ENCODE measurements at places on chromosomes 6 and 20.
A peak's percentile ranks its signal among the peaks of the same experiment; 100 is the strongest.

- no peak for DNase-seq
Measured at GRCh38 chr6:2166717-2167116, 78.7 kb downstream of the GMDS start.

DNA sequence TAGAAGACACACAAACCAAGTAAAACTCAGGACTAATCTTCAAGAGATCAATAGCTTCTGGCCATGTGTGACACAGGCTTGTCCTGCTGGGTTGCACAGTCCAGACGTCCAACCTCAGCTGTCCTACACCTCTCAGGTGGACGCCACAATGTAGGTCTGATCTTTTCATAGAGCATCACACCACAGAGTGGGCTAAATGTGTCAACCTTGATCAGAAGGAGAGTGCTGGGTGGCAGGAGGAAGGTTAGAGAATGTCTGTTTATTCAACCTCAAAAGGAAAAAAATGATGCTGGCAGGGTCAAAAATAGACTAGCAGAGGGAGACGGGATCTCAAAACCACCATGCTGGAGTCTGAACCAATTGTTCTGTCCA, 41.7 kb downstream of the GFOD1 start:
- DNase-seq: no peak

DNA sequence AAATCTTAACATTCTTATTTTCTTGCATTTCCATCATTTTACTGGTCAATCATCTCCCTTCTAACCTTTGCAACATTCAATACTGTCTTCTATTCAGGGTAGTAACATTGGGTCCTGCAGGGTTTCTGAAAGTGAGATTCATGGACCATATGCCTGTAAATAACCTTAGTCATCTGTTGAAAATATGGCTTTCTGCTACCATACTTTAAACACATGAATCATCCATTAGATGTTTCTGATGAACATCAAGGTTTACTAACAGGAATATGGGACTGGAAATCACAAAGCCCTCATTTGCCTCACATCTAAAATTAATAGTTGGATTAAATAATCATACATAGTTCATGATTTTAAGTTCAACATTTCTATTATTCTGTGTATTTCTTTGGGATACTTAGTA, 475.9 kb upstream of the MARCKS start:
- no peak for DNase-seq

DNA sequence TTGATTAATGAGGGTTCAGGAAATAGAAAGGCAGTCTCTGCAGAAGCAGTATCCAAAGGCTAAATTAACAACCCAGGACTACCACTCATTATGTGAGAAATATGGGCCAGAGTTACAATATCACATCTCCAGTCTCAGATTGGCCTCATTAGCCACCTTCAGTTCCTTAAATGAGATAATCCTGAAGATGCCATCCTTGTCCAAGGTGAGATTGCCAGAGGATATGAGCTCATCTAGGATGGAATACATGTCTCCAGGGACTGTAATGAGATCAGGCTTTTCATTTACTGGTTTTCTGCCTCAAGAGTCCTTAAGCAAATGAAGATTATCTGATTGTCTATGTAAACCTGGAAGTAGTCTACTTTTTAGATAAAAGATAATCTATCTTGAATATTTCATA, 196.3 kb downstream of the FUT9 start:
- no peak for DNase-seq

DNA sequence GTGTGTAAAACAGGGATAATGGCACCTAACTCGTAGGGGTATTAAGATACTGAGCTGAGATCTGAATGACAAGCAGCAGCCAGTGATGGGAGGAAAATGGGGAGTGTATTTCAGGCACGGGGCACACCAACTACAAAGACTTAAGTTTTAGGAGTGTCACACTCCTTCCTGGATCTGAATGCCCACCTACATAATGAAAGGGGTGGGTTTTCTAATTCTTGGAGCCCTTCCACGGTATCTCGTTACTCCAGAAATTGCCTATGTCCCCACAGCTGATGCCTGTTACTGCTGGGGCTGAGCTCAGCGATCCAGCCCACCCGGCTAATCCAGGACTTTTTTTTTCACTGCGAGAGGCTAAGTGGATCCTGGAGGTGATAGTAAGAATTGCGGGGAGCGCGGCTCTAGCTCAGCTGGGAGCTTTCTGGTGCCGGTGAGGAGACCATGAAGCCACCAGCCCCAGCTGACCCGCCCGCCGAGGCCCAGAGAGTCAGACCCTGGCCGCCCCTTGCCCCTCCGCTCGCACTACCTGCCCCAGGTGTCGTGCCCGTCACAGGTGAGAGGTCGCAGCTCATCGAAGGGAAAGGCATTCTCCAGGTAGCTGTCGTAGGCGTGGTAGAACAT, 727 bp downstream of the EDEM2 start:
- no peak for DNase-seq

GRCh38 chr20:20663841-20664240, 48.6 kb downstream of the RALGAPA2 start:
- no peak for DNase-seq

DNA sequence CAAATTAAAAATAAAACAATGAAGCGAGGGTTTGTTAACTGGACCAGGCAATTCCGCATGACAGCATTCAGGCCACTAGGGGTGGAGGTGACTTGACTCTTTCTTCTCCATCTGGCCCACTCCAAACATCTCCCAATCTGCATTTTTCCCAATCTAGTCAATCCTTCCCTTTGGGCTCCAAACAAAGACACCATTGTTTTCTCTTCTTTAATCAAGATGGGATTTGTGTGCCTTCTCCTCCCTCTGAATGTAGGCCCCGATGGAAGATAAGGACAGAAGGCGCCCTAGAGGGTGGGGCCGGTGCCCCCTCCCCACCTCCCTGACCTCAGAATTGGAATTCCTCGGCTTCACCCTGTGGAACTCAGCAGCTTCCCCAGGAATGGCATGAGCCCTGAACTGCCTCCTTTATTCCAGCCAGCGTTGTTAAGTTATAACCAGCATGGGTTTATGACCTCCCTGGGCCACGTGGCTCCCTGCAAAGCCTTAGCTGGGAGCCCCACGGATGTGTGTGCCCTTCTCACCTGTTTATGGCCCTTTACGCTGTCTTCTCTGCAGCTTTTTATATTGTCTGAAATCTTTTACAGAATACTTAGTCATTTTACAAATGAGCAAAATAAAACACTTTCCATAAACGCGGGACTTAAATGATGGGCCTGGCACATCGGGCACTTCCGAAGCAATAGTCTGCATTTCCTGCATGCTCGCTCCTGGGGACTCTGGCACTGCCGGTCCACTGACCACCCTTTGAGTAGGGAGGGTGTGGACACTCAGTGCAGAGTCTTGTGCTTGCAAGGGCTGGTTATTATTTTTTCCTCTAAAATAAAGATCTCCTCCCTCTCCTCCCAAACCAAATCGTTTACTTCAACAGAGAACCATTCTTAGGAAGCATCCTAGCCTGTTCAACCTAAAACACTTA, 24.5 kb downstream of the OVOL2 start:
- DNase-seq: no peak

DNA sequence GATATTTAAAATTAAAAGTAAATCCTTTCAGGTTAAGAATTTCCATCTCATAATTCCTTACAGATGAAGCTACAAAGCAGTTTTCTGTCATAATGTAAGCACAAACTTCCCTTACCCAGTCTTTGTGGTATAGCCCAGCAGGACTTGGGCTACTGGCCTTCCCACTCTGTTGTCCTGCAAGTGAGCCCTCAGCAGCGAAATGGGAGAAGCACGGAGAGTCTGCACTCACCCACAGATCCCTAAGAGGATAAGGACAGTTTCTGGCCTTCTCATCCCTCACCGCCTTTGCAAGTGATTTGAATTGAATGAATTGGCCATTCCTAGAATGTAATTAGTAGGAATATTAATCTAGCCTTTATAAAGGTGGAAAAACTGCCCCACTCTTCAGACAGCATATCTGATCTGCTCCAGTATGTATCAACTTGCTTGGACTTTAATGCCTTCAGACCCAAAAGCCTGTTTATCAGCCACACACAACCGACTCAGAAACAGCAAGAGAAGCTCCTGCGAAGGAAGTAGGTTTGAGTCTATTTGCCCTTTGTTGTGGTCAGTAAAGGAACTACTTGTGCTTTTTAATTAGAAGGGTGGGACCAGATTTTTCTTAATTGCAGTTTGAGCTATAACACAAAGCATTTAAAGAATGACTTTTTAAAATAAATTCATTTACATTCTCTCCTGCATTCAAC, 29.9 kb upstream of the PRDM1 start:
- DNase-seq: no peak

DNA sequence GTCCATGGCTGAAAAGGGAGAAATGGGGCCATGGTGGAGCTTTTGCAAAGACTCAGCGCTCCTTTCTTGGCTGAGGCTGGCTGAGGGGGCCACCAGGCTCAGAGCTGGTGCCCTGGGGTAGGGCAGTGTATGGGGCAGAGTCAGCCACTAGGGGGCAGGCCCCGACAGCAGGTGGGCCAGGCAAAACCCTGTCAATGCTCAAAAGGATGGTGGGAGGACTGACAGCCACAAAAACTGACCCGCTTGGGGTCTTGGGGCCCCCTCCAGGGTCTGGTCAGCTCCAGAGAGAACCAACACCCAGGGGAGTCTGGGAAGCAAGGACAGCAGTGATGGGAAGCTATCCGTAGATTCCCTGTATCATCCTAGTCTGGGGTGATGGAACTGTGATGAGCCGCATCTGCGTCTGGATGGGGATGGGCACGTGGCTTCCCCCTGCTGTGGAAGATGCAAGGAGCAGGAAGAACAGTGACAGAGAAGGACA, 306.9 kb downstream of the DHX35 start:
- no peak for DNase-seq

- no peak for DNase-seq
Measured at GRCh38 chr6:5398530-5398929, 137.2 kb downstream of the FARS2 start.

DNA sequence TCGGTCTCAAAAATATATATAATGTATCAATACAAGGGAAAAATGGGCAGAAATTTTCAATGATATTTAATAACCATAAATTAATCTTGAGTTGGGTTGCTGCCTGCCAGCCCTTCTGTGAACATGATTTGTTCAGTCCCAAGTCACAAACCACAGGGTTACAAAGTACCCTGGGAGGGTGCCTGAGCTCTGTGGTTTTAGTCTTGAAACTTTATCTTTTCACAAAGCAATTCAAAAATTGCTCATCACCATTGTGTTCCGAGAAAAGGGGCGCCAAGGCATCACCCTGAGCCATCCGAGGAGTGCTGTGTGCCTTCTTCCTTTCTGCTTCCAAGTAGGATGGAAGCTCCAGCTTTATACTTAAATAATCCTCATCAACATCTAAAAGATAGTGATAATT, 141.6 kb upstream of the AKAP12 start:
- DNase-seq: no peak

GRCh38 chr6:119521251-119521650, 171.7 kb upstream of the MAN1A1 start:
- DNase-seq: no peak

- no peak for DNase-seq
Measured at GRCh38 chr20:1500496-1500895, 9.3 kb upstream of the SIRPB2 start.

DNA sequence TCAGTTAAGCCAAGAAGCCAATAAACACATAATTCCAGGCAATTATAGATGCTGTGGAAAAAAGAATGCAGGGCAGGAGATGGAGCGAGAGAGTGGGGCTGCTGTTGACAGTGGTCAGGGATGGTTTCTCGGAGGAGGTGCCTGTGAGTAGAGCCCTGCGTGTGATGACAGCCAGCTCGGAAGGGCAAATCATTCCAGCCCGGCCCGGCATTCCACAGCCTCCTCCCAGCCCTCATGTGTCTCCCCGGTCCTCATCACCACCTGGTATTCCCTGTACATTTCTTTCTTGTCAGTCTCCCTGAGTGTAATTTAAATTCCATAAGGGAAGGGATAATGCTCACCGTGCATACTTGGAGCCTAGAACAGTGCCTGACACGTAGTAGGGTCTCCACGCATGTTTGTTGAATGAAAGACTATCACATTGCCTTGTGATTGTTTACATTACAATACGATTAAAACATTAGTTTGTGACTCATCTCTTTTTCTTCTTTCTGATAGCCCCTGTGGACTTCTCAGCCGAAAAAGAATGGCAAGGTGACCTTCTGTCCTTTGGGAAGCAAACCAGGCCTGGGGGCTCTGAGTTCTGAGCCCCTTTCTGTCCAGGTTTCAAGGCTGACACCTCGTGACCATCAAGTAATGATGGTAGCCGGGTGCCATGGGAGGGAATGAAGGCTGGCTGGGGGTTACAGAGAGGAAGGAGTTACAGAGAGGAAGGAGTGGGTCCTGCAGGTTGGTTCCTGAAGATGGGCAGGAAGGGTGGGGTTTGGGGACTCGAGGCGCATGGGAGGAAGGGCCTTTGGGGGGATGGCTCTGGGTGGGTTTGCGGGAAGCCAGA, 379.5 kb upstream of the SULF2 start:
- no peak for DNase-seq

- peak; percentile 35 for DNase-seq
Measured at GRCh38 chr20:50478162-50478990, 31.8 kb upstream of the PTPN1 start.

GRCh38 chr20:2114990-2115681, 13.5 kb downstream of the STK35 start:
- DNase-seq: no peak

DNA sequence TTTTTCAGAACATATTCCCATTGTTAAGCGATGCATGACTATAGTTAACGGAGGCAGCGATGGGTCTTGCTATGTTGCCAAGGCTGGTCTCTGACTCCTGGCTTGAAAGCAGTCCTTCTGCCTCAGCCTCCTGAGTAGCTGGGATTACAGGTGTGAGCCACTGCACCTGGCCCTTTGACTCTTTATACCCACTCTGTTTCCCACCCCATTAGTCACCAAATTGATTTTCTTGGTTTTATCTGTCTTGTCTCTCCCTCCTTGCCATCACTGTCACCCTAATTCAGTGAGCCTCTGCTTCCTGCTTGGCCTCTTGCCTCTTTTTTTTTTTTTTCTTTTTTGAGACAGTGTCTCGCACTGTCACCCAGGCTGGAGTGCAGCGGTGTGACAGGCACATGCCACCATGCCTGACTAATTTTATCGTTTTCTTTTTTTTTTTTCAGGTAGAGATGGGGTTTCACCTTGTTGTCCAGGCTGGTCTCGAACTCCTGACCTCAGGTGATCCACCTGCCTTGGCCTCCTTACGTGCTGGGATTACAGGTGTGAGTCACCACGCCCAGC, 31.3 kb downstream of the ZFAND3 start:
- no peak for DNase-seq

DNA sequence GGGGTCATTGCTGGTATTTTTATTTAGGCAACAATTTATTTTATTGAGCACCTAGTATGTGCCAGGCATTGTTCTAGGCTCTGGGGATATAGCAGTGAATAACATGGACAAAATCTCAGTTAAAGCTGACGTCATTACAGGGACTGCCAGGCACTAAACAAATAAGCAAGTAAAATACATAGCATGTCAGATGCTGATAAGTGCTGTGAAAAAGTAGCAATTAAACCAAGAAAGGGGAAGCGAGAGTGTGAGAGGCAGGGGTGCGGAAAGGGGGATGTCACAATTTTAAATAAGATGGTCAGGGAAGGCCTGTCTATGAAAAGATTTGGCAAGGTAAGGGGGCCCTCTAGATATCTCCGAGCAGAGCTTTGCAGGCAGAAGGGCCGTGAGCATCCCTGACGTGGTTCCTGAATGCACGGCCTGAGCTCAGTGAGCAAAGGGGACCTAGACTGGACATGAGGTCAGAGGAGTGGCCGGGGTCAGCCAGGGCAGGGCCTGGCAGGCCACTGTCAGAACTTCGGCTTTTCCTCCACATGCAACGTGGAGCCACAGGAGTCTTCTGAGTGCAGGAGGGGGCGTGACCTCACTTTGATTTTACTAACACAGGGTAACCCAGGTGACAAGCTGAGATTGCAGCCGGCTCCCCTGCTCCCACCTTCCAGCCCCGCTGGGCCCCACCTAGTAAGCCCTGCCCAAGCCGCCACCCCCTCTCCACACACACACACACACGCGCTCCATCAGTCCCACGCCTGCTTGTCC, 24.2 kb upstream of the SIRPA start:
- DNase-seq: no peak

- no peak for DNase-seq
Measured at GRCh38 chr6:10837622-10837994, 731 bp downstream of the MAK start.

All from stimulated activated CD8-positive, alpha-beta memory T cell treated with anti-CD3 and anti-CD28 coated beads, Interleukin-4, amount 100 ng/mL, for 4 hours (primary cell).